ENCODE measurements at places on chromosomes 3 and 15.
A peak's percentile ranks its signal among the peaks of the same experiment; 100 is the strongest.

- DNase-seq: no peak
These were observed 3.9 kb downstream of the KATNBL1 start for GRCh38 chr15:34206011-34206410.

- DNase-seq: no peak
These were observed 3.5 kb downstream of the EIF4A2 start for GRCh38 chr3:186786922-186787321.

GRCh38 chr15:79849789-79850188 is 47.0 kb downstream of the MTHFS start:
- no peak for DNase-seq

- DNase-seq: no peak
These were observed 115.9 kb upstream of the ST8SIA2 start for GRCh38 chr15:92277776-92278175.

DNA sequence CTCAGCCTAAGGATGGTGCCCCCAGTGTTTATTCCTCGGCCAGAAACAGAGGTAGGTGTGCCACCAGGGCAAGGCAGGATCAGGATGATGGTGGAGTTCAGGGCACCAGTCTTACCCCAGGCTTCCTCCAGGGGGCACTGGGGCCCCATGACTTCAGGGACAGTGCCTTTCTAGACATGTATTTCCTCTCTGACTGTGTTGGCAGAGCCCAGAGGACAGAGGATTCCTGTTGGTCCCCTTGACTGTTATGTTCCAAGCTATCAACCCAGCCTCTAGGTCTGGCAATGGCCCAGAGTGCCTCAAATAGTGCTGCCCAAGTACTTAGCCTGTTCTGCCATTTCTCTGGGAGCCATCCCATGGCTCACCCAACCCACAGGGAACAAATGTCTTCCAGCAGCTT is 2.8 kb downstream of the HEMK1 start:
- peak; percentile 64 for DNase-seq

GRCh38 chr3:149784064-149784704 is 8.2 kb downstream of the ANKUB1 start:
- no peak for DNase-seq

GRCh38 chr3:192188218-192188835 is 539.0 kb downstream of the FGF12 start:
- no peak for DNase-seq

DNA sequence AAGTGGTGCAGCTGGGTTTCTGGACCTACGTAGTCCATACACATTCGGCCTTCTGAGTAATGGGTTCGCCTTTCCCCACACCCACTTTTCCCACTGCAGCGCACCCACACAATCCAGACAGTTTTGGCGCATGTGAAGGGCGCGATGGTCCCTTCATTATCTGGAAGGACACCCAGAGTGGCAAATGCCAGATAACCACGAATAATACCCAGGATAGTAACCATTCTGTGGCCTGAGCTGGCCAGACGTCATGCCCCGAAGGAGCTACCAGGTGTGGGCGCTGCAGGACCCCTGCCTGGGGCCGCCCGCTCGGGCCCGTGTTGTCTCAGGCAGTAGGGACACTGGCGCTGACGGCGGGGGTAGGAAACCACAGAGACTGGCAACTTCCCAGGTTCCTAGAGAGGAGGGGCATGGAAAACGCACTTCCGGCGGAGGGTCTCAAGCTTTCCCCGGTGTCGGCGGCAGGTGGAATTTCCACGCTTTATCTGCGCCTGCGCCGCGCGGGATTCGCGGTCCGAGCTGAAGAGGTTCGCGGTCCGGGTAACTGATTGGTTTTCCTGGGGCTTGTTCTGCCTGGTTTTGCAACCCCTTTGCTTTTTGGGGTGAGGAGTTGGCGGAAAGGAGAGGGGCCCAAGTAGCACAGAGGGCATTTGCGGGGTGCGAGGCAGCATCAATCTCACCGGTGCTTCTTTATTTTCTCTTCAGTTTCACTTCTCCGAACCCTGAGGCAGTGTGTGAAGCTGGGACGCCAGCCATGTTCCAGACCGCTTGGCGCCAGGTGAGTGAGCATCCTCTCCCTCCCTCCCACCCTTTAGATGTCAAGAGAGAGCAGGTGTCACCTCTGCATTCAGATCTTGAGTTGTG is at the start of gene ZNF620:
Gene ZNF620 (plus strand): TSS at position 441 of the 864 bp plus-strand sequence. CDS start 314 bp downstream, at position 755.
- peak; percentile 38 for DNase-seq

GRCh38 chr15:82917249-82917648 is 35.3 kb downstream of the HOMER2 start:
- no peak for DNase-seq

GRCh38 chr15:33894193-33894592 is 74.1 kb upstream of the CHRM5 start:
- no peak for DNase-seq

- no peak for DNase-seq
These were observed 317.3 kb upstream of the NECTIN3 start for GRCh38 chr3:110754212-110754916.

DNA sequence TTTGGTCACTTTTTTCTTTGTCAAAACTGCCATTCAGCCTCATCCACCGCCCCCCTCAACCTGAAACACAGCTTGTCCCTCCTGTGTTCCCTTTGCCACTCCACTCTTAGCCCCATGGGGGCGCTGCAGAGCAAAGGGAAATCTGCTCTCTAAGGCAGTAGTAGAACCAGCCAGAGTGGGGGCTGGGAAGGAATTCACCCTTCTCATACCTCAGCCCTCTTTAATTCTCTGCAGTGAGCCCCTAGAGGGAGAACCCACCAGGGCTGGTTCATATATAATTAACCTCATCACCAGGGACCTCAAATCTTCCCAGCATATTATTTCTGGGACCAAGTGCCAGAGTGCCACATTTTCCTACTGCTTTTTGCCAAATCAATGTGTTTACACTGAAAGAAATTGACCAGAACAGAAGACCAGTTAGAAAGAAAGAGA is 2.8 kb upstream of the BCL6 start:
- DNase-seq: peak; percentile 82

DNA sequence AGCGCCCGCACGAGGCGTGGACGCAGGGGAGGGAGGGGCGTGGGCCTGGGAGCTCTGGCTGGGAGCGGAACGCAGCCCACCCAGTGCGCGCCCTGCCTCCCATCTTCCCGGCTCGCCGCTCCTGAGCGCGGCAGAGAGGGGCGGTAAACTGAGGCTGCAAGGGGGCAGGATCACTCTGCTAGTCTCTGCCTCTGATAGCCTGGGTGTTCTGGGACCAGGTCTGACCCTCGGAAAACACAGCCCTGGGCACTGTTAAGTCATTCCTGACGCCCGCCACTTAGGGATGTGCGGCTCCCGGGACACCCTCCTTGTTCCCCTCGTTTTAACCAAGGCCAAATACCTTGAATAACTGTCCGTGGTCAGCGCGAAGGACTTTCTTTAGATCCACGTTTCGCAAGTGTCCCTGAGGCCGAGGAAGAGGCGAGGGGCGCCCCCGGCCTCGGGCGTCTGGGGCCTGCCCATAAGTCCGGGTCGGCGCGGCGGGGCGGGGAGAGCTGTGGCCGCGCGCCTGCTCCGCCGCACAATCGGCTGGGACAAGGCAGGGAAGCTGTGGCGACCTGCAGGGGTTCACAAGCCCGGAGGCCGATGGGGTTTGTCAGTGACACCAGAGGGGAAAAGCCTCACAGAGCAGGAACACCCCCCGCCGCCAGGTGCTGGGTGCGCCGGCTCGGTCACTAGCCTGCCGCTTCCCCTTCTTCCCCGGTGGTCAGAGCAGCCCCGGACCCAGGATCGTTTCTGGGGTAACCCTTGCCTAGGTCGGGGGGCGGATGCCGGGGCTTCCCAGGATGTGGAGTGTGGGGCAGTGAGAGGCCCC is 1.5 kb downstream of the ITPKA start:
- DNase-seq: no peak

GRCh38 chr3:140396110-140396509 is 281.8 kb upstream of the TRIM42 start:
- no peak for DNase-seq

DNA sequence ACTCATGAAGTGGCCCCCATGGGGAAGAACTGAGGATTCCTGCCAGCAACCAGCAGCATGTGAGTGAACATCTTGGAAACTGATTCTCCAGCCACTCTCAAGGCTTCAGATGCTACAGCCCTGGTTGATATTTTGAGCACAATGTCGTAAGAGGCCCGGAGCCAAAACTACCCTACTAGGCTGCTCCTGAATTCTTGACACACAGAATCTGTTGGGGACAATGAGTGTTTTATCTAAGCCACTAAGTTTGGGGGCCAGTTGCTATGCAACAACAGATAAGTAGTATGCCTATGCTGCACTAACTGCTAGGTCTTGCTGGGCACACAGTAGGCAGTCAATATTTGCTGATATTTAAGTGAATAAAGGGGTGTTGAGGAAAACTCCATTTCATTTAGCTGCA is 89.9 kb upstream of the CHL1 start:
- DNase-seq: no peak

GRCh38 chr3:72350761-72351505 is 497.3 kb downstream of the SHQ1 start:
- DNase-seq: no peak

DNA sequence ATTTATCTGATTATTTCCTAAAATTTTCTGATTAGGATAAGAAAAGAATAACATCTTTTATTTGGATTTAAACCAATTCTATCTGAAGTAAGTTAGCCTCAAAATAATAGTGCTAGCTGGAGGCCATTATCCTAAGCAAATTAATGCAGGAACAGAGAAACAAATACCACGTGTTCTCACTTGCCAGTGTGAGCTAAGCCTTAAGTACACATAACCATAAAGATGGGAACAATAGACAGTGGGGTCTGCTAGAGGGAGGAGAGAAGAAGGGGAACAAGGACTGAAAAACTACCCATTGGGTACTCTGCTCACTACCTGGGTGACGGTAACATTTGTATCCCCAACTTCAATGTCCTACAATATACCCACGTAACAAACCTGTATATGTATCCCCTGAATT is 31.3 kb upstream of the LYSMD4 start:
- no peak for DNase-seq

GRCh38 chr15:100141311-100142001 is 200.3 kb downstream of the ADAMTS17 start:
- no peak for DNase-seq

- DNase-seq: no peak
These were observed 71.9 kb upstream of the C15orf39 start for GRCh38 chr15:75129788-75130187.

DNA sequence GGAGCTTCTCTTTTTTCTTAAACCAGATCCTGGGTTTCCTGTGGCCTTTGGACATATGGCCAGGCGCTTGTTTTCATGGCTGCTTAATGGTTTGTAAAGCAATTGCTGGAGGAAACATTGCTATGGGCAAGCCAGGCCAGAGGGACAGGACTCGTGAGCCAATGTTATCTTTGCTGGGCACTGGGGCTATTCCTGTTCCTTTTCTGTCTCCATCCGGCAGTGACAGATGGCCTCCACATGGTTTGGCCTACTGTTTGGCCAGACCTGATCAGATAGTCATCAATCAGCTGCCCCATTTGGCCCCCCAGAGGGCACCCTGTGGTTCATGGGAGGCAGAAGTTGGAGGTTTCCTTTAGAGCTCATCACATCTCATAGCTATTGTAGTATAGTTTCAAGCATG is 326.1 kb upstream of the ROPN1 start:
- no peak for DNase-seq

- no peak for DNase-seq
These were observed 84.2 kb upstream of the GOLGA6L4 start for GRCh38 chr15:84151205-84151931.

DNA sequence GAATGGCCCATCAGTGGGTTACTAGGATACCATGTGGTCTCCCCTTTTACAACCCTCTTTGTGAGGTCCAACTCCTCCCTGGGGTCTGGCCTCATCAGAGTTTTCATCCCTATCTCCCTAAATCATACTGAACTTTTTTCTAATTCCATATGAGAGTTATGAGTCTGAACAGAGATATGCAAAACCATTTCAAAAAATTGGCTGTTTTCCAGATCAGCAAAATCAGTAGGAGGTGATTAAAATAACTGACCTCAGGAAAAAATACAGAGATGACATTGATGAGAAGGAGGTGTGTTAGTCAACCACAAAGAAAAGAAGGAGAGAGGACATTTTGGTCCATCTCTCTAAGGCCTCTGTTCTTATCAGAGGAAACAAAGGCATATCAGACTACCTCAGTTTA is 200.8 kb upstream of the CFAP20DC start:
- no peak for DNase-seq

DNA sequence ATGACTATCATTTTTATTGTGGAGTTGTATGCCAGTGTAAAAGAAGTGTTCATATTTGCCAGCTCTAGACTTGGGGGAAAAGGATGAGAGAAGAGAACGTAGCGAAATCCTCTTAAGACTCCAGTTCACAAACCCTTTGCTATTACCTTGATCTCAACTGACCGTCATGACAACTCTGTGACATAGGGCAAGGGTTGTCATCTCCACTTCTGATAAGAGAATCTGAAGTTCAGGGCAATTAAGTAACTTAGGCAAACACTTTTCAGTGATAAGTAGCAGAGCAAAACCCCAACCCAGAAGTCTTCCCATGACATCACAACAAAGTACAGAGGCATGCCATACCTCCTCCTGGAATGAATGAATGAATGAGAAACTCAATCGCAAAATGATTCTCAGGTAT is 40.3 kb upstream of the WNT5A start:
- DNase-seq: no peak

DNA sequence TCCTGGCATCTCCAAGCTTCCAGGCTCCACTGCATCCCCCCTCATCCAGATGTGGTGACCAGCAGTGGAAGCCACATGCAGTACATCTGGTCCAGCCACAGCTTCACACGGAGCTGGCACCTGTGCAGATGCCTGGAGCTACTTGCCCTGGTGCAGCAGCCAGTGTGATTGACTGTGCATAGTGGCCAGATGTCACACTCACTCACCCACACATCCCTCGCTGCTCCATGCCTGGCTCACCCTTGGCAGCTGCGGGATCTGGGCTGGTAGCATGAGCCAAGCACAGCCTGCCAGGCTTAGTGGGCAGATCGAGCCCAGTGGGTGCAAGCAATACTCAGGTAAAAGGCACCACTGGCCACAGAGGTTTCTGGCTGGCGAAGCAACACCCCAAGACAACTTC is 398.0 kb upstream of the CNTN4 start:
- DNase-seq: no peak

- DNase-seq: no peak
These were observed 12.9 kb upstream of the MGA start for GRCh38 chr15:41647262-41647661.

DNA sequence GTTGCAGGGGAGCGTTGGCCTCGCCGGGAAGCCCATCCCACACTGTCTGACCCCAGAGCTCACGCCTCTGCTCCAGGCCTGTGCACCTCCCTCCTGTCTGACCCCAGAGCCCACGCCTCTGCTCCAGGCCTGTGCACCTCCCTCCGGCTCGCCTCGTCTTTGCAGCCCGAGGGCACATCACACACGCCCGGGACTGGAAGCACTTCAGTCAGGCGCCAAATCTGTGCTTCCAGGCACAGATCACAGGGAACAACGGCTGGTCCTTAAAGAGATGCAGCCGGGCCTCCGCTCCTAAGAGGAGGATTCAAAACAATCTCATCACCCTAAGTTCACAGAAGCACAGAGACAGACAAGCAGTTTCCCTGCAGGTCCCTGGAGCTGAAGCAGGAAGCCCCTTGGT is 103.0 kb upstream of the RPL32 start:
- DNase-seq: no peak

DNA sequence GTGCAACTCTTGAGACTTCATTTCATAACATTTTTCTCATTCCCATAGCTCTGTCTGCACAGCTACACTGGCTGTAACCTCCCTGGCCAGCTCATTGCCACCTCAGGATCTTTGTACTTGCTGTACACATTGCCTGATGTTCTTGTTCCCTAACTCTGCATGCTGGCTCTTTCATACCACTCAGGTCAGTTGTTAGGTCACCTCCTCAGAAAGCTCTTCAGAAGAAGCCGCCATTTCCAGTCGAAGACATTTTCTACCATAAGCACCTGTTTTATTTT is 176.2 kb downstream of the AKAP13 start:
- DNase-seq: no peak

GRCh38 chr15:59501597-59501996 is 63.6 kb downstream of the FAM81A start:
- no peak for DNase-seq

Data from activated CD8-positive, alpha-beta memory T cell treated with anti-CD3 and anti-CD28 coated beads for 1 hour (primary cell).